ENCODE measurements at places on chromosomes 3 and 15.

DNA sequence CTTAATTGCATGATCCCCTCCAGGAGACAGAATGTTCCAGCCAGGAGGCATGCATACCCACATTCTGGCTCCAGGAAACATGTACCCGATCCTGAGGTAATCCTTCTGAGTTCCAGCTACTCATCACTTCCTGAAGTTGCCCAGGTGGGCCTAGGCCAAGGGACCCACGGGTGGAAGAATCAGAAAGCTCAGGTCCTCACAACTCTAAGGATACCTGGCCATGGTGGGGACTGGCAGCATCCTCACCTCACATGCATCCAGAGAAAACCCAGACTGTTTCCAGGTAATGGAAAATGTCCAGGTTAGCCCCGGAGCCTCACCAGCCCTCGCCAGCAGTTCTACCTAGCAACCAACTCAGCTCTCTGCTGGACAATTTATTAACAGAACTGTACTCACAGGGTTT lies 78.2 kb downstream of the DAPK2 start:
- no peak for DNase-seq

- DNase-seq, result no peak
These were observed 48.2 kb downstream of the SV2B start for GRCh38 chr15:91148243-91148642.

DNA sequence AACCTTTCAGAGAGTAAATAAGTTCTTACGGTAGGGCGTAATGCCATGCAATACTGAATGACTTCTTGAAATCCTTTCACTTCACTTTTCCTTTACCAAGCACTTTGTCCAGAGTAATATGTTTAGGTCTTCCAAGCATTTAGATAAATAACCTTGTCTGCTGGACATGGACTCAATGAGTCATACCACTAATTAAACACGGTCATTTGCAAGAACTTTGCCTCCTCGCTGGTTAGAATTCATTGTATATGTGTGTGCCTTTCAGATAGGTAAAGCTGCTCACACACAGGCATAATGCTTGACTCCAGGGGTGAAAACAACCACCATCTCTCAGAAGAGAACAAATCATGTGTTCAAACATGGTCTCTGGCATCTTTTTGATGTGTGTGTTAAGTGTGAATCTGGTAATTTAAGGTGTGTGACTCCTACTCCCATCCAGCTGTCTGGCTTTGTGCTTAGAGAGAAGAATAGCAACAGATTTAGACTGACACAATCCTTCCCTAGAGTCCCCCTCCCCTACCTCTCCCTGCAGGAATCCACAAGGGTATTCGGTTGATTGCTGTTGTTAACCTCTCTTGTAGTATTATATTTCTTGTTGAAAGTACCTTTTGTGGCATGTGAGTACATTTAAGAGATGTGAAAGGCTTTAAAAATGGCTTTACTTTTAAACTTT lies 419.0 kb downstream of the CNTN4 start:
- no peak for DNase-seq

- DNase-seq, result no peak
These were observed 3.1 kb upstream of the LPCAT4 start for GRCh38 chr15:34370129-34370528.

- DNase-seq, result no peak
These were observed 20.9 kb downstream of the HACD3 start for GRCh38 chr15:65551183-65551582.

DNA sequence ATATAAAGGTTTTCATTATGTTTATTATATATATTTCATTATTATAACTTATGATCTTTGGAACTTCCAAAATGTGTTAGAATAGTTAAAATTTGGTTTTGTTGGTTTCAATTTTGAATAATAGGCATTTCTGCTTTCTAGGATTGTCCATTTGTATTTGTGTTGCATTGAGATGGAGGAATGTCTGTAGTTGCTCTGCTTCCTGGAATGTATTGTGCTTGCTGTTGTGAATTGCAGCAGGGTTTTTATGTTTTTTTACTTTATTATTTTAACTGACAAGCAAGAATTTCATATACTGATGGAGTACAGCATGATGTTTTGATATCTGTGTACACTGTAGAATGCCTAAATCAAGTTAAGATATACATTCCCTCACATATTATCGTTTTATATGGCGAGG lies 247.4 kb downstream of the XXYLT1 start:
- no peak for DNase-seq

DNA sequence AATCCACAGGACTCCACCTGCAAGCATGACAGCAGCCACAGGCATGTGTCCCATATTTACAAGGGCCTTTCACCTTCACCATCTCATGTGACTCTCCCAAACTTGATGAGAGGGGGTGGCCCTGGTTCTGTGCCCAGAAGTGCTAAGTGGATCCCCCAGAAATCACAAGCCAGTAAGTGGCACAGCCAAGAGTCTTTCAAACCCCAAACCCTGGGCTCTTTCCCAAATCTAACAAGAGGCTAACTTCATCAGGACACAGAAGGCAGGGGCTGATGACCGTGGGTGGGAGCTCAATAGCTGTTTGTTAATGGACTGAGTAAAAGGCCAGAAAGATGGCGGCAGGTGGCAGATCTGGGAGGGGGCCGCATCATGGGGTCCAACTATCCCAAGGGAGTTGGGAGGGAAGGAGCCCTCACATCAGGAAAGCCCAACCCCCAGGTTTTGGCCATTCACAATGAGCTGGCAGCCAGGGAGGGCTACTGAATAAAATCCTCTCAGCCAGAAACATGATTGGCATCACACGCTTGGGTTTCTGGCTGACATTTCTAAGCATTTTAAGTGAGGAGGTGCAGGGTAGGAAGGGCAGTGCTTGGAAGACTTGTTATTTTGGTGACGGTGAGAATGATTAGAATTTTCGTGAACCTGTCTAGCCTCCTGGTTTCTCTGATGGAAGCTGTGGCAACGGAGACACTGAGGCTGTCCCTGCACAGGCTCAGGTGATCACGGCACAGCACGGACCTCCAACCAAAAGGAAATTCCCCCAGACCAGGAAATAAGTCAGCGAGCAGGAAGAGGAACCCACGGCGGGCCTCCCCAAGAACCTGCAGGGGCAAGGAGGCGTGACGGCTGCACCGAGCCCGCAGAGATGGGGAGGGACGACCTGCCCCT lies 109.3 kb downstream of the OXNAD1 start:
- peak; percentile 38 for DNase-seq

DNA sequence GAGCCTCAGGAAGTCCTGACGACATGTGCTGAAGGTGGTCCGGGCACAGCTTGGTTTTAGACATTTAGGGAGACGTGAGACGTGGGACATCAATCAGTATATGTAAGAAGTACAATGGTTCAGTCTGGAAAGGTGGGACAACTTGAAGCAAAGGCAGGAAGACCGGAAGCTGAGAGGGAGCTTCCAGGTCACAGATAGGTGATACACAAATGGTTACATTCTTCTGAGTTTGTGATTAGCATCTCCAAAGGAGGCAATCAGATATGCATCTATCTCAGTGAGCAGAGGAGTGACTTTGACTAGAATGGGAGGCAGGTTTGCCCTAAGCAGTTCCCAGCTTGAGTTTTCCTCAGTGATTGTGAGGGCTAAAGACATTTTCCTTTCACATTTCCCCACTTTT lies 282.1 kb downstream of the RYR3 start:
- no peak for DNase-seq

- peak; percentile 24 for DNase-seq
These were observed 3.5 kb downstream of the BCL2A1 start for GRCh38 chr15:79967298-79968182.

DNA sequence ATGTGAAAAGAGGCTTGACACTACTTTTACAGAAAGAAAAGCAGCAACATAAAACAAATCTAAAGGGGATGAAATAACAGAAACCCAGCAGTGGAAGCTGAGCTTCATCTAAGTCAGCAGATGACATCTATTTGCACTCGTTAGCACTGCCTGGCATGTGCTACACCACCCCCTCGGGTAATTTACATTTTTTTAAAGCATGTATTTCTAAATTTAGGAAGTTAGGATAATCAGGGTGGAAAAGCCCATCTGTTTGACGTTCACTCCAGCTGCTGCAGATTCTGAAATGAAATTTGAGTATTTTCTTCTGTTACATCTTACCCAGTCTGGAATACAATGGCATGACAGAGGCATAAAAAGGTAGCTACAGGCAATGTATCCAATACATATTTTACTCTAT lies 20.7 kb downstream of the IGSF11 start:
- DNase-seq, result no peak

GRCh38 chr15:98651581-98652220 lies 3.4 kb downstream of the IGF1R start:
- no peak for DNase-seq

DNA sequence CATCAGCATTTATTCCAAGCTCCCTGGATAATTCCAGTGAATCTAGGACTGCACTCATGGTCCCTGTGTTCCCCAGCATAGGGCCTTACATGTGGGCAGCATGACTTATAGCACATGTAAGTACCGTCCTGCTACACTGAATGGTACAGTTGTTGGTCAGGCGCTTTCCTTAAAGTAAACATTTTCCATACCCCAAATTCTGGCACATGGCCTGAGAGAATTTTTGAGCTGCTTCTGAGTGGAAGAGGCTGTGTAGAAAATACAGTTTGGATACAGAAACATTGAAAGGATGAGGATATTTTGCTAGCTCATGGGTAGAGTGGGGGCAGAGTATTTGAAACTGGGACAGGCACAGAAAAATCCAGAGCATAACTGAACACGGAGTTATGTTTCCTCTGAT lies 27.6 kb downstream of the CORO2B start:
- DNase-seq, result no peak

GRCh38 chr15:75483961-75484360 lies 32.5 kb upstream of the SIN3A start:
- DNase-seq, result no peak

DNA sequence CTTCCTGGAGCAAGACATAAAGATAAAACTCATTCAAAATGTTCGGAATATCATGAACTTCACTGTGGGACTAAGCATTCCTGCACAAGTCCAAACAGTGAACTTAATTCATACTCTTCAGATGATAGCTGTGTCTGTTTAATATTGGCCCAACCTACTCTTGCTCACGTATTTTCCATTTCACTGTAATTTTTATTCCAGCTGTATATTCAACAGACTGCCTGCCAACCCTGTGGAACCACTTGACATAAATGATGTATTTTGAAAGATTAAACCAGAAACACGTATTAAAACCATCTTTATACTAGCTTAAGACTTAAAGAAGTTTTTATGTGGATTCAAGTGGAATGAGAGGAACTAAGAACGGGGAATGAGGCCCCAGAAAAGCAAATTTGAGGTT lies 172.5 kb downstream of the TMEM108 start:
- no peak for DNase-seq

GRCh38 chr15:95284492-95284891 lies 1046.0 kb upstream of the NR2F2 start:
- DNase-seq, result no peak
